Ureter (tissue), 1 donor: ENCODE measurements at places on chromosomes 12 and 14. TPM values are rescaled to one million over a fixed set of nuclear protein-coding genes. Genes with fewer than 3 reads are reported as not detected.

The RPS6KA5 gene
- total RNA-seq: 19.7 TPM

The LRTM2 gene
- not detected for total RNA-seq

The MYH6 gene
- total RNA-seq: not detected

DNA sequence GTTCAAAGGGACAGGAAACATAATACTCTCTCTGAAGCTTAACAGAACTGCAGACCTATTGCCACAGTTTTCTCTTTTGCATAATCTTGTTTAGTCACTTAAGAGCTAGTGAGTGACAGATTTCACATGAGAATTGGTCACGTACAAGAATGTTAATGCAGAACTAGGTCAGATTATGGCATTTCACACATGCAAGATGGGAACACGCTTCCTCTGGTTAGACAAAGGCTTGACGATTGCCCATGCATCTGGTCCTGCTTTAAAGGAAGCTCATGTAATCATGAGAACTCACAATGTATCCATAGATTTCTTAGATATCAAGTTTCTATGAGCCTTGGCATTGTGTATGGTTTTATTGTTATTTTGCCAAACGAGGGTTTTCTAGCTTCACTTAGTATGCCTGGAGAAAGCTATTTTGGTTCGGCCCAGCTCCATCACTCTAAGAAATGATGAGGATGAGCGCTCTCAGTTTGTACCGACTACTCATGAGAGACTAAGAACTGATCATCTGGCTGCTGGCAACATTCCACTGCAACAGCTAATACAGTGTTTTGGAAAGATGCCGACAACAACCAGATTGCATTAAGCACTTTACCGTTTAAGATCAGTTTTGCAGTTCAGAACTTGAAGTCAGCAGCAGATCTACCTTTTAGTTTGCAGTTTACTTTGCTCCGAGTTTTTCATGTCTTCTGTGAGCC lies 380.0 kb downstream of the DIO2 start:
- DNase-seq: no peak

GRCh38 chr12:9509464-9510161 lies 98.1 kb downstream of the KLRB1 start:
- DNase-seq: no peak
